ENCODE measurements at places on chromosomes 2 and 18. TPM values are rescaled to one million over a fixed set of nuclear protein-coding genes. Genes with fewer than 3 reads are reported as not detected.

DNA sequence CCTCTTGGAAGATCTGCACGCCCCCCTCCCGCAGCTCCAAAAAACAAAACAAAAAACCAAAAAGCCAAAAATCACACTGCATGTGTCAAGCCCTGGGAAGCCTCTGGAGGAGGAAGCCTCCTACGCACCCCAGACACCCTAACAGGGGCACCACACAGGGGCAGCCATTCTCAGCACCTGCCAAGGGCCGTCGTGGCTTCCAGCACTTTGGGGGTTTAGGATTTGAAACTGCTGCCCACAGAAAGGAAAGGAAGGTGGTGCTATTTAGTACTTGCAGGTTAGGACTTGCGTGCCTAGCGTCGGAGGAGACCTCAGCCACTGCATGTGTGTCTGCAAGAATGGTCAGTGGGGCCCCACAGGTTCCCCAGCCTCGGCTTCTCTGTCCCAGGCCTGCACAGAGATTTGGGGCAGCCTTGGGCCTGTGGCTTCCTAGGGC, 419 bp upstream of the GPR55 start:
- no peak for DNase-seq

OSR1 gene
- total RNA-seq = 0.31 TPM

DNA sequence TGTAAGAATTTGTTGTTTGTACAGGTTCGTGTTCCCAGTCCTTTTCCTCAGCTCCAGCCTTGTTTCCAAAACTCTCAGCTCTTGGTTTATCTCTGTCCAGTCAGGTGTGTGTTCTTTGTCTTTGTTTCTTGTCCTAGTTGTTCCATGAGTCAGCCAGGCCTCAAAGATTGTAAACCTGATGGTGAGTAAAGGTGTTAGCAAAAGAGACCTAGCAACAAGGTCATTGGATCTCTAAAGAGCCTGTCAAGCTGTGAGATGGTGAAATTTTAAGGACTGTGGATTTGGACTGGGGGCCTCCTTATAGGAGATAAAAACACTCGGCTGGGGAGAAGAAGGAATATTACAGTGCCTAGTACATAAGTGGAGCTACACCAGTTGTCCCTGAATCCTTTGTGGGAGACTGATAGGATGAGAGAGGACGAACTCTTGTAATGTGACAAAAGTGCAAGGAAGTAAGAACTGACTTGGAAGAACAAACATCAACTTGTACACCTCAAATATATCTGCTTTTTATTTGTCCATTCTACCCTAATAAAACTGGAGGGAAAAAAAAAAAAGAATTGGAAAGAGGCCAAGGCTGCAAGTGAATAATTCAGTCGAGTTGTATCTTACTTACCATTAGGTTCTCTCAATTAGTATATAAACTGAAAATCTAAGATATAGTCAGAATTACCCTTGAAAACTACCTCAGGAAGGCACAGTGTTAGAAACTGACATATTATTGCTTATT, 37.2 kb downstream of the ITGA6 start:
- no peak for DNase-seq

GATA6 gene
- 10.9 TPM for total RNA-seq

ALLC gene
- not detected for total RNA-seq

HES6 gene
- 3.0 TPM for total RNA-seq

- peak; percentile 11 for DNase-seq
Observed at GRCh38 chr18:21100146-21100545, 11.5 kb downstream of the ROCK1 start.

GRCh38 chr2:11807156-11808015, 61.0 kb downstream of the LPIN1 start:
- DNase-seq = peak; percentile 6

DNA sequence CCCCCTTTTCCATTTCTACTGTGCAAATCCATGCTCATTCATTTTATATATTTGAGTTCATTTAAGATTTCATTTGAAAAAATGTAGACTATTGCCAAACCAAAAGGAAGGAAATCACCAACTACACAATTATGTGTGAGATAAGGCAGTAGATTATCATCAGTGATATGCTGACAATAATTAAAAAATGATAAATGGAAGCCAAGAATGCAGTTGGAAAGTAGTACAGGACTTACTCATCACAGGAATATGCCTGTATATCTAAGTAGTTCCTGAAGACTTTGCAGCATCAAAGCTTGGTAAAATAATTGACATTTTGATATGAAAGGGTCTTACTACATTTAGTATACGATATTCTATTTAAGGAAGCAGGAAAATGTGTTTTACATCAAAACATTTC, 166.1 kb upstream of the OTX1 start:
- peak; percentile 67 for DNase-seq

CTDP1 gene
- total RNA-seq = 30.2 TPM

OTX1 gene
- total RNA-seq = not detected

GMCL1 gene
- total RNA-seq = 9.5 TPM

DNA sequence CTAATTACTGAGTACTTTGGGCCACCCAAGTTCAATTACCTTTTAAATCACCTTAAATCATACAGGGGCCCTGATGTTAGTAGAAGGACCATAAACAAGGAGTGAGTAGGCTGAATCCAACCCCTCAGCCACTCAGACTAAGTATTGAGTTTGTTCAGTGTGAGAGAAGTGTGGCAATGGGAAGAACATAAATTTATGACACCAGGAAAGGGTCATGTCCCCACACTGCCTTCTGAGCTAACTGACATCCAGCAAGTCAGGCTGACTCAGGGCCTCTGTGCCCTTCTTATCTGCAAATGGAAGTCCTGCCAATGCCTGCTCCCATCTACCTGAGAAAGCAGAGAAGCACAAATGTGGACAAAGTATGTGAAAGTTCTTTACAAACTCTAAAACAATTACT, 12.9 kb downstream of the PLEKHM3 start:
- DNase-seq = no peak

DNA sequence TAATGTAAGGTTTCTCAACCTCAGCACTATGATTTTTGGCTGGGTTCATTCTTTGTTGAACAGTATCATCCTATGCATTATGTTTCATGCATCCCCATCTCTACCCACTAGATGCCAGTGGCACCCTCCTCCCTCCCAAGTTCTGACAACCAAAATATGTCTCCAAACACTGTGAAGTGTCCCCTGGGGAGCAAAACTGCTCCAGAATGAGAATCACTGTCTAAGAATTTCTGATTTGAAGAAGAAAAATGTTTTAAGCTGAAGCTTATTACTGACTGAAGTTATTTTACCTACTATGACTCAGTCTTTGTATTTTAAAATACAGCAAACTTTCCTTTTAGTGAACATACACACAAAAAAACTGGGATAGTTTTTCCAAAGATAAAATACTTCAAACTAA, 3.4 kb downstream of the THADA start:
- peak; percentile 59 for DNase-seq

- peak; percentile 39 for DNase-seq
Observed at GRCh38 chr2:33421820-33422219, 54.6 kb upstream of the RASGRP3 start.

GCFC2 gene
- 12.3 TPM for total RNA-seq
